Prostate gland (tissue), 2 donors: ENCODE measurements at places on chromosomes 2 and 18. TPM values are rescaled to one million over a fixed set of nuclear protein-coding genes. Genes with fewer than 3 reads are reported as not detected.

SS18 gene
- 158 TPM for total RNA-seq

HAAO gene
- 14.0 TPM for total RNA-seq

- no peak for DNase-seq
These were observed 3.4 kb downstream of the TFPI start for GRCh38 chr2:187550857-187551256.

GRCh38 chr2:127170452-127171197, 49.5 kb downstream of the CYP27C1 start:
- DNase-seq = no peak

DNA sequence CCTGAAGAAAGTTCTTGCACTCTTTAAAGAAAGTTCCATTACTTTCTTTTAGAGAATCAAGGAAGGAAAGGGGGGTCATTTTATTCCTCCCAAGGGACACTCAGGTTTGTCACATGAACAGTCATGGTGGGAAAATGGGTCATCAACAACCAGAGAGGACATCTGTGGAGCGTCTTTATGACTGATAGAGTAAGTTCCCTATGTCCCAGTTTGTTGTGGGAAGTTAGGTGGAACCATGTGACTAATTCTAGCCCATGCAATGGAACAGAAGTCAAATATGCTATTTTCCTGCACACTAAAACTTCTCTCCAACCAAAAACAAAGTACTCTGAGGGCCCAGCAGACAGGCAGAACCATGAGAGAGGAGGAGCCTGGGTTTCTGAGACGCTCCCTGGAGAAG, 165.6 kb upstream of the SERTAD2 start:
- DNase-seq = no peak

GRCh38 chr18:12883372-12883683, 709 bp downstream of the PTPN2 start:
- no peak for DNase-seq

DNA sequence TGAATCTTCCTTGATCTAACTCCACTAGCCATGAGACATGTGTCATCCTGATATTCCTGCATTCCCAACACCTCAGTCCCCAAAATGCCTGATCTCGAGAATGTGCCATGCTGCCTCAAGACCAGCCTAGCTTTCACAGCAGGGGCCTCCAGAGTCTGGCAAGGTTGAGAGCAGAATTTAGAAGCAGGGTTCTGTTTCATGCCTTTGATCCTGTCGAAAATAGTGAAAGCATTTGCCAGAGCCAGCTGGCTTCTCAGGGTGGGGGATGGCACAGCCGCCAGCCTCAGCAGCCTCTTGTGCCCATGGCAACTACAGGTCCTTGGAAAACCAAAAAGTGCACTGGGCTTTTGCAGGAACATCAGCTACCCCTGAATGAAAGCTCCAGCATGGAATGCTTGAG, 143.5 kb downstream of the RTN4 start:
- no peak for DNase-seq

DNA sequence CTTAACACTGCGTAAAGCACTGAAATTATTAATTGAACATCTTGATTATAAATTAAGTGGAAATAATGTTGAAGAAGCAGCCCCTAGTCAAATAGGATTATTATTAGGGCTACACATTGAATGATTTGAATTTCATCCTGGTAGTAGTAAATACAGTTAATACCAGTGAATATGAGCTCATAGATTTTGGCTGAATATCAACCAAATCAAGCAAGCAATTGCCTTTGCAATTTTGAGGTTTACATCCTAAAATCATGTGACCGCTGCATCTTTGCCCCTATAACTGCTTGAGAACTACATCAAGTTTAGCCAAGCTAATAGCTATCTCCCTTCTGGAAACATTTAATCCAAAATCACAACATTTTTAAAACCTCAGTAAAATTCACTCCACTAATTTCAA, 801.2 kb upstream of the PIK3C3 start:
- no peak for DNase-seq
